Fibroblast of skin of abdomen (primary cell): ENCODE measurements at places on chromosomes 1 and 21.

DNA sequence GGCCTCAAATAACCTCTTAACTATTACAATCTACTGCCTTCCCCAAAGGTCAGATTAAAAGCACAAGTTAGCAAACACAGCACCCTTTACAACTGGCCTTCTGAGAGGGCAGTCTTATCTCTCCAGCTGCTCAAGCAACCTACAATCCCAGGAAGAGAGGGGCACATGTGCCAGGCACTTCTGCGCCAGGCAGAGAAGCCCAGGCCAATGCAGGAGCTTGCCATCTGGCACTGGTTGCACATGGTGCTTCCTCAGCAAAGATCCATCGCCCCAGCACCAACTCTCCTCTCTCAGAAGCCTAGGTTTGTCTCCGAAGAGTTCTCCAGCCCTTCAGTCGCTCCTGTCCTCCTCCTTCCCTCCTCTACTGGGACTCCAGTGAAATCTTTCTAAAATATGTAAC, 2.5 kb downstream of the STK40 start:
- no peak for DNase-seq

- DNase-seq = peak; percentile 65
Observed at GRCh38 chr1:177983482-177984135, 13.8 kb upstream of the SEC16B start.

DNA sequence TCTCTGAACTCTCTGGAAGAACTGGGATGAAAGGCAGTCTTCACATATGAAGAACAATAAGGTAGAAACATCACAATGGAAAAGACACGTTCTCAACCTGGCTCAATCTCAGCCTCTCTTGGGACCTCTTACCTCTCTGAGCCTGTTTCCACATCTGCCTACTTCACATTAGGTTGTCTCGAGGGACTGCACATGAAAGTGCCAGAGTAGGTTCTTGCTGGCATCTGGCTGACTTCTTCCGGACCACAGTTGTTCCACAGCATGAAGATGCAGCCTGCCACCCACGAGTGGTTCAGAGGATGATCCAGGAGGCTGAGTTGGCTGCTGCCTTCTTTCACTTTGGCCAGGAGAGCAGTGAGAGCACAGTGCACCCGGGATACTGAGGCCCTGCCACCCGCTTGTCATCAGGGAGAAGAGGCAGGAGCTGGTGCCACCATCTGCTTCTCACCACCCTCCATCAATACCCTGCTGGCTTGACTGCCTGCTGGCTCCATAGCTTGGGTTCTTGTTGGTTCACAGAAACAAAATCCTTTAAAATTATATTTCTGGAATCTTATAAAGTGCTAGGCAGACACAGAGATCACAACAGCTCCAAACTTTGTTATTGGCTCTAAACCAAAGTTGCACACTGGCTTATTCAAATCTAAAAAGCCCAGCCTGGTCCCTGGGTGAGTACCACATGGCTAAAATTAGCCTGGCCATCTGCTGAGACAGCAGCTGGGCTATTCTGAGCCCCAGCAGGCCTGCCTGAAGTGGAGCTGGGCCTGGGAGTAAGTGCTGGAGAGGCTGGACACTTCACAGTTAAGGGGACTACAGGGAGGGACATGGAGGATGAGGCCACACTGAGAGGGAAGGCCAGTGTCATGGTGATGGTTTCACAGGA, 46.9 kb upstream of the LIN9 start:
- DNase-seq = no peak

GRCh38 chr1:154751690-154752089, 118.4 kb downstream of the KCNN3 start:
- no peak for DNase-seq

DNA sequence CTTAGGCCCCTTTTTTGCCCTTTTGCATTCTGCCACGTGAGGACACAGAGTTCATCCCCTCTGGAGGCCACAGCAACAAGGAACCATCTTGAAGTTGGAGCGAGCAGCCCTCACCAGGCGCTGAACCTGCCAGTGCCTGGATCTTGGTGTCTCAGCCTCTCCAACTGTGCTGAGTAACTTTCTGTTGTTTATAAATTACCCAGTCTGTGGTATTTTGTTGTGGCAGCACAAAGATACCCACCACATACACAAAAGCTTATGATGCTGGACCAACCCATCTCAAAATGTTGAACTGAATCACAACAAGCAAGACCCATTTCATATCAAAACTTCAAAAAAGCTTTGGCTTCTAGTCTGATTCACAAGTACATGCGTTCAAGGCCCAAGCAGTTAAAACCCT, 649.9 kb downstream of the KIF26B start:
- no peak for DNase-seq

DNA sequence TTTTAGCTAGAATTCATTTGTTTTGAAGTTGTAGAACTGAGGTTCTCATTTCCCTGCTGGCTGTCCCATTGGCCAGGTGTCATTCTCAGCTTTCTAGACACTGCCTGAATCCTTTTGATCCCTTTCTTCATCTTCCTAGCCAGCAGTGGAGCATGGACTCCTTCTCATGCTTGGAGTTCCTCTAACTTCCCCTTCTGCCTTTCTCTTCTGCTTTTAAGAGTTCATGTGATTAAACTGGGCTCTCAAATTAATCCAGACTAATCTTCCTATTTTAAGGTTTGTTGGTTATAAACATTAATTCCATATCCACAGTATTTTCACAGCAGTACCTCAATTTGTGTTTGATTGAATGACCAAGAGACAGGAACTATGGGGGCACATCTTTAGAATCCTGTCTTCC, 52.3 kb downstream of the ADAMTS5 start:
- no peak for DNase-seq

DNA sequence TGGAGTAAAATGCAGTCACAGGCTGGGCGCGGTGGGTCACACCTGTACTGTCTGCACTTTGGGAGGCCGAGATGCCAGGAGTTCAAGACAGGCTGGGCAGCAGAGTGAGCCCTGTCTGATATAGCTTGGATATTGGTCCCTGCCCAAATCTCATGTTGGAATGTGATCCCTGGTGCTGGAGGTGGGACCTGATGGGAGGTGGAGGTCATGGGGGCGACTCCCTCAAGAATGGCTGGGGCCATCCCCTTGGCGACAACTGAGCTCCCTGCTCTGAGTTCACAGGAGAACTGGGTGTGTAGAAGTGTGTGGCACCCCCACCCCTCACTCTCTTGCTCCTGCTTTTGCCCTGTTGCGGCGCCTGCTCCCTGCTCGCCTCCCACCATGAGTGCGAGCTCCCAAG, 11.5 kb upstream of the PDXK start:
- no peak for DNase-seq

DNA sequence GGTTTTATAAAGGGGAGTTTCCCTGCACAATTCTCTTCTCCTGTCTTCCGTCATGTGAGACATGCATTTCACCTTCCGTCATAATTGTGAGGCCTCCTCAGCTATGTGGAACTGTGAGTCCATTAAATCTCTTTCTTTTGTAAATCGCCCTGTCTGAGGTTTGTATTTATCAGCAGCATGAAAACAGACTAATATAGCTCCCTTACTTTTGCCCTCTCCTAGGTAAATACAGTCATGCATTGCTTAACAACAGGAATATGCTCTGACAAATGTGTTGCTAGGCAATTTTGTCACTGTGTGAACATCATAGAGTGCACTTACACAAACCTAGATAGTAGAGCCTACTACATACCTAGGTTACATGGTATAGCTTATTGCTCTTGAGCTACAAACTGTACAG, 616.8 kb downstream of the RWDD3 start:
- DNase-seq = no peak

DNA sequence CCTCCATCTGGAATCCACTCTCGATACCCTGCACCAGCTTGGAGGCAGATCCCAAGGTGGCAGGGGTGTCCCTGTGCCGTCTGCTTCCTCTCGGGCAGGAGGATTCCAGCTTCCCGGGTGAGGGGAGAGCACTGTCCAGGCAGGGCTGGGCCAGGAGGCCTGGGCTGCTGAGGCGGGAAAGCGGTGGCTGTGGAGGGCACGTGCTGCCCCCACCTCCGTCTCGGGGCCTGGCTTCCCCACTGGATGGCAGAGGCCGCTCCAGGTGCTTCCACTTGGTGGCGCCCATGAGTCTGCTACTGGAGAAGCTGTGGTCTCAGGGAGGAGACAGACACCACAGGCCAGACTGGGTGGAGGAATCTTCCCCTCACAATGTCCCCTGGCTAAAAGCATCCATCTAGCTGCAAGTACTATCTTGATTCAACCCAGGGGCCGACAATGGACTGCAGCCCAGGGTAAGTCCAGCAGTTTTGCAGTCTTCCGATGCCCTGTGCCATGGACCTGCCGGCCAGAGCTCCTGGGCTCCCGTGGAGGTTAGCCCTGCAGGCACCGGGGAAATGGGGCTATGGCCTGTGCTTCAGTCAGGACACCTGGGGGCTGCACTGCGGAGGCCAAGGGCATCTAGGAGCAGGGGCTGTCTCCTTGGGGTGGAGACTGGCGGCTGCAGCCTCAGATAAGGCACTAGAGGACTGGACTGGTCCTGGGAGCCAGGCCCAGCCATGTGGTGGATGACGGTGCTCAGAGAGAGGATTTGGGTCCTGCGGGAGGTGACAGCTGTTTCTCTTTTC, 41.3 kb upstream of the EIF4G3 start:
- DNase-seq = no peak

GRCh38 chr1:32966900-32967299, 2.3 kb upstream of the RNF19B start:
- DNase-seq = no peak

DNA sequence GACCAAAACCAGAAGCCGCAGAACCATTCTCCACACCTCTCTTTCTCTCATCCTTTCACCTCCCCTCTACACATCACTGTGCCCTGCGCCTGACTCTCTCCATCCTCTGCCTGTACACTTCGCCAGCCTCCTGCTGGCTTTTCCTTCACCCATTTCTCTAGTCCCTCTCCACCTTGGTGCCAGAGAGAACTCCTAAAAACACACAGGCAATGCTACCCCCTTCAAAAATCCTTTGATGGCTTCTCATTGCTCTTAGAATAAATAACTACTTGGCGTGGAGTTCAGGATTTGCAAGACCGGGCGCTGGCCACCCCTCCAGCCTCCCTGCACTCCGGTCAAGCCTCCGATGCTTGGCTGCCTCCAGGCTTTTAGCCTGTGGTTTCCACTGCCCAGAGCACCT, 8.6 kb downstream of the CRABP2 start:
- DNase-seq = no peak

- DNase-seq = no peak
Observed at GRCh38 chr1:224192082-224192788, 9.2 kb downstream of the DEGS1 start.
